ENCODE measurements at places on chromosomes 2 and 18. TPM values are rescaled to one million over a fixed set of nuclear protein-coding genes. Genes with fewer than 3 reads are reported as not detected.

CAPN14 gene
- total RNA-seq: not detected

GRCh38 chr2:186129767-186130581 is 356.1 kb upstream of the ZC3H15 start:
- H3K27me3 ChIP-seq: no peaks in the 10 kb centered on the region
- H3K4me1 ChIP-seq: no peaks in the 10 kb centered on the region
- H3K36me3 ChIP-seq: no peaks in the 10 kb centered on the region
- no peak for DNase-seq

- H3K27me3 ChIP-seq: no peaks in the 10 kb centered on the region
- no peaks in the 10 kb centered on the region for H3K4me1 ChIP-seq
- H3K4me3 ChIP-seq: no peak overlapping the region
- no peaks in the 10 kb centered on the region for H3K36me3 ChIP-seq
- DNase-seq: no peak
- no peak overlapping the region for H3K27ac ChIP-seq
Measured at GRCh38 chr18:62066102-62066818, 120.6 kb downstream of the PIGN start.

DNA sequence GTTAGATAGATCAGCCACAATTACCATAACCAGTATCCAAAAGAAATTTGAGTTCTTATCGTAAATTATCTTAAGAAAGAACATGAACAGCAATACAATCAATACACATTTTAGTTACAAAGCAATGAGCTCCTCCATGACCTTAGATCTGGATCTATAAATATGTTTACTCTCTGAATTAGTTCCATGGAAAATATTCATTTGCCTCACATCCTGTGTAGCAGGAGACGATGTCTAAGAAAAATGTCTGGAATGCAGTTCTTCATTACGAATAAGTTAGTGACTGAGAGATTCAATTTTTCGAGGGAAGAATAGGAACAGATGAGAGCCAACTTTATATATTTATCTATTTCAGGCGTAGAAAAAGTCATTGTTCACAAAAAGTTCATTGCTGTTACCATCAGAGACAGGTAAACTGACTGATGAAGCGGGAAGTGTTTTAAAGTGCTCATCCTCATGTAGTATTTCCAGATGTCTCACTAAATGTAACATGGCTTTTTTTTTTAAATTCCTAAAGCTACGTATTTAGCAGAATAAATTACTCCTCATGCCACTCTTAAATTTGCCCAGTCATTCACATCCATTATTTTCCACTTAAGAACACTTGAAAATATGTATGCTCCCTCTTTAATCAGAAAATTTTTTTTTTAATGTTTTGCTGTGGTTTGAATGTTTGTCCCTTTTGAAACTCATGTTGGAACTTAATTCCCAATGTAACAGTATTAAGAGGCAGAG is 106.5 kb upstream of the SCN1A start:
- H3K36me3 ChIP-seq: no peaks in the 10 kb centered on the region
- H3K4me1 ChIP-seq: no peaks in the 10 kb centered on the region
- H3K27me3 ChIP-seq: no peaks in the 10 kb centered on the region
- H3K4me3 ChIP-seq: no peak overlapping the region

CFAP65 gene
- not detected for total RNA-seq

DNA sequence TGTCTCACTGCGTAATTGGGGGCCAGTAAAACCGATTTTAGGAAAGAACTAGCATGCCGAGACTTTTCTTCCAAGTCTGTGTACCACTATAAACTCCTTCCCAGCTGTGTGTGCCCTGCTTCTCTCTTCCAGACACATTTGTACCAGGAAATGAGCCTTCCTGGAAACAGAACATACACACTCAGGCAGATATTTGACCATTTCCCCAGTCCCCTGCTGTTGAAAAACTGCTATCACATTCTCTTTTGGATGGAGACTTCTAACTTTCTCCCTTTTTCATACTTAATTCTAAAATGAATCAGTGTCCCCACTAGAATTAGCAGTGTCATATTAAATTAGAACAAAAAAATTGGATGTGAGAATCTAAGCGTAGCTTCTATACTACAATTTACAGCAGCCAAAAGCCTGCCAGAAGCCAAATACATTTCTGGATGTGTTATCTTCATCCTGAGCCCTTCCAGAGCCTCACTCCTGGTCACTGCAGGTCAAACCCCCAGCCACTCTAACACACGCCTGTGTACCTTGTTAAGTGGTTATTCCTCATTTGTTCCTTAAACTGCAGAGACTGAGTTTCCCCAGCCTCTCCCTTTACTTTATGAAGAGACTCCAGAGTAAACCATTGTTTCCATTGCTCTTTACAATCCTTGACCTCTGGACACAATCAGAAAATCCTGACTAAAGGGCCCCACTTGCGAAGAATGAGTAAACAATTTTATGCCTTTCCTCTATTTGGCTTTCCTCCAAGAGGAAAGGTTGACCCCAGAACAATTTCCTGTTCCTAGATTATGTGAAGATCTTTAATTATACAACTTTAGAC is 20.4 kb downstream of the DSG4 start:
- DNase-seq: no peak
- no peaks in the 10 kb centered on the region for H3K27me3 ChIP-seq
- no peak overlapping the region for H3K27ac ChIP-seq
- no peaks in the 10 kb centered on the region for H3K4me1 ChIP-seq
- H3K36me3 ChIP-seq: no peaks in the 10 kb centered on the region

TMEM200C gene
- under 0.01 TPM for total RNA-seq

GRCh38 chr2:165391791-165392190 is 77.7 kb upstream of the CSRNP3 start:
- no peak overlapping the region for H3K27ac ChIP-seq
- DNase-seq: no peak
- H3K4me1 ChIP-seq: no peaks in the 10 kb centered on the region
- H3K4me3 ChIP-seq: no peak overlapping the region

DNA sequence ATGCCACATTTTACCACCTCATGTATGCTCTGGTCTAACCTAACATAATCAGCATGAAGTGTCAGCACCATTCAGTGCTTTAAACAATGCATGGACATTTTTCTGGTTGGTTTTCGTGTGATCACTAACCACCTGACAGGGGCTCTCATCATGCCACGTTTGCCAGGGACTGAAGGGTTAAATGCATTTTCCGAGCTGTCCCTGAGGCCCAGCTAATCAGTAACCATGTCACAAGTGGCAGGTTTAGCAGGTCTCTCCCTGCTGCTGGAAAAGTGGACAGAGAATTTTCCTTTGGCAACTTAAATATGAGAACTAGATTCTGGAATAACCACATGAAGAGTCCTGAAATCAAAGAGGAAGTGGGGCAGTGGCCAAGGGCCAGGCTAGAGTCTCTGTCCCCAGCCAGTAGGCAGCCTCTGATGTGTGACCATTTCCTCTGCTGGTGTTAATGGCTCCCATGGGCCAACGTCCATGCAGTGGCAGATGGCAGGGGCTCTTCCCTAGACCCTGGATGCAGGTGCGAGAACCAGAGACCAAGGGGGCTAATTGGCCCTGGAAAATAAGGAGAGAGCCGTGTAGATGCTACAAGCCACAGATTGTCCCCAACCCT is 69.5 kb downstream of the TPGS2 start:
- H3K4me1 ChIP-seq: peaks cover 4% of the 10 kb centered on the region
- peaks cover 10% of the 10 kb centered on the region for H3K36me3 ChIP-seq
- no peaks in the 10 kb centered on the region for H3K27me3 ChIP-seq
- no peak for DNase-seq
- no peak overlapping the region for H3K27ac ChIP-seq
- no peak overlapping the region for H3K4me3 ChIP-seq

MBP gene
- 8.1 TPM for total RNA-seq

KIF1A gene
- 0.11 TPM for total RNA-seq

- no peak overlapping the region for H3K4me3 ChIP-seq
- no peak for DNase-seq
- H3K27ac ChIP-seq: no peak overlapping the region
- H3K27me3 ChIP-seq: no peaks in the 10 kb centered on the region
Measured at GRCh38 chr2:239594772-239595608, 194.2 kb upstream of the HDAC4 start.

DNA sequence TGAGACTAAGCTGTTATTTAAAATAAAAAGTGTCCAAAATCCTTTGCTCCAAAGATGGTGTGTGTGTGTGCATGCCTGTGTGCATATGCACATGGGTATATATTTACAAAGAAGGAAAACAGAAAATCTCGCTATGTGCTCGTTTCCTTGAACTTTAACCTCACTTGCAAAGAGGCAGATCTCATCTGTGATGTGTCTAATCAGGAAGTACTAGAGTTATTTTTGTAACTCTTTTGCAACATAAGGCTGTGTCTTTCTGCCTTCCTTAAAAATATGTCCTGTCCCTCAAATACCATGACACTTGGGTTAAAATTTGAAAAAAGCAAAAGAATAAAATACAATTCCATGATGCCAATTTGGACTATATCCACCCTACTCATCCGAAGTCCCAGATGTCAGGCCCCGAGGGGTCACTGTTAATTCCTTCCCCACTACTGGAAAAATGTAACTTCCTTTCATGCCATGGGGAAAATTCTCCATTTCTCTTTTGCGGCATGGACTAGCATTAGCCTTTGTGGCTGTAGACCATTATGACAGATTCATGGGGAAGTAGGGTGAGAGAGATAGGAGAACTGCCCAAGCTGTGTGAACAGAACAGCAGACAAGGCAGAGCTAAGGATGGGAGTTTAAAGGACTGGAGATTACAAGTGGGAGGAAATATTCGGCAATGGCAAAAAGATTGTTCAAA is 191.3 kb downstream of the MYO1B start:
- no peak overlapping the region for H3K27ac ChIP-seq
- no peak overlapping the region for H3K4me3 ChIP-seq
- H3K36me3 ChIP-seq: no peaks in the 10 kb centered on the region
- no peak for DNase-seq

- no peaks in the 10 kb centered on the region for H3K27me3 ChIP-seq
- no peak overlapping the region for H3K4me3 ChIP-seq
- H3K4me1 ChIP-seq: no peaks in the 10 kb centered on the region
- no peaks in the 10 kb centered on the region for H3K36me3 ChIP-seq
- no peak overlapping the region for H3K27ac ChIP-seq
Measured at GRCh38 chr2:29874745-29875144, 46.6 kb downstream of the ALK start.

DNA sequence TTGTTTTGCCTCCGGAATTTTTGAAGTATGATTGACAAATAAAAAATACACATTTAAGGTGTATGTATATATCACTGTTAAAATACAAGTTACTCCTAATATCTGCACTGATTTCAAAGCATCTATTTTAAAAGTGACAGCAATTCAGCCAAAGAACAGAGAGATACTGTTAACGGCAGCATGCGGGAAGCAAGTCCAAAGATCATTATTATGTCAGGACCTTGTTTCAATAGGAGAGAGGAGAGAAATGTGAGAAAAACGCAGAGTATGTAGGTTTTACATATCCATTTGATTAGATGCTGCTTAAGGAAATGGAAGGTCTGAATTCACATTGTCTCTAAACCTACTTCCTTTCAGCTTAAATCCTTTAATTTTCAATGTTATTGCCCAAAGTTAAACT is 545.5 kb upstream of the SLC8A1 start:
- H3K36me3 ChIP-seq: no peaks in the 10 kb centered on the region
- H3K4me1 ChIP-seq: no peaks in the 10 kb centered on the region
- H3K4me3 ChIP-seq: no peak overlapping the region
- H3K27ac ChIP-seq: no peak overlapping the region
- no peak for DNase-seq

TIGD1 gene
- total RNA-seq: 0.53 TPM

DNA sequence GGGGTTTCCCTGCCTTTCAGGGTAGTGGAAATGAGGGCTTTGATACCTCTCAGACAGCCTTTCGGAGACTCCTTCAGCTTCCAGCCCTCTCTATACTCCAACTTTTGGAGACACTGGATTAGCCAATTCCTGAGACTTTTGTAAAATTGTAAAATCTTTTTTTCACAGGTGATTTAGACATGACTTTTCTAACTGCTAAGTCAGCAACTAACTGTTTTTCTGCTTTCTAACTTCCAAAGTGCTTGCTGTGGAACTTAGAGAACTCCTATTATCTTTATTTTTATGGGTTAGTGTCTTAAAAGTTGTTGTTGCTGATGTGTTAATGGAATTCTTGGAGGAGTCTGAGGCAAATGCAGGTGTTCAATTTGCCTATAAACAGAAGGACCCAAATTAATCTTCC is 616.7 kb upstream of the ID2 start:
- DNase-seq: no peak
- H3K27me3 ChIP-seq: no peaks in the 10 kb centered on the region
- no peaks in the 10 kb centered on the region for H3K36me3 ChIP-seq
- H3K4me3 ChIP-seq: no peak overlapping the region
- H3K27ac ChIP-seq: no peak overlapping the region
- no peaks in the 10 kb centered on the region for H3K4me1 ChIP-seq

- H3K4me3 ChIP-seq: no peak overlapping the region
- H3K36me3 ChIP-seq: no peaks in the 10 kb centered on the region
- peak overlapping the region; percentile 94 for H3K27ac ChIP-seq
- no peaks in the 10 kb centered on the region for H3K27me3 ChIP-seq
- no peak for DNase-seq
- H3K4me1 ChIP-seq: peaks cover 40% of the 10 kb centered on the region
Measured at GRCh38 chr2:28627722-28628480, 123.7 kb upstream of the PPP1CB start.

- no peak overlapping the region for H3K27ac ChIP-seq
- H3K36me3 ChIP-seq: no peaks in the 10 kb centered on the region
- no peak for DNase-seq
- no peaks in the 10 kb centered on the region for H3K27me3 ChIP-seq
Measured at GRCh38 chr2:33426666-33427231, 49.7 kb upstream of the RASGRP3 start.

- H3K27ac ChIP-seq: no peak overlapping the region
- no peaks in the 10 kb centered on the region for H3K27me3 ChIP-seq
- H3K36me3 ChIP-seq: no peaks in the 10 kb centered on the region
- H3K4me3 ChIP-seq: no peak overlapping the region
- DNase-seq: peak; percentile 44
Measured at GRCh38 chr2:231933916-231934401, 7.8 kb upstream of the NPPC start.

ASB18 gene
- total RNA-seq: not detected

COL5A2 gene
- total RNA-seq: 64.2 TPM
